NCI-H524 (cell line): ENCODE measurements at places on chromosomes 13 and 19.

DNA sequence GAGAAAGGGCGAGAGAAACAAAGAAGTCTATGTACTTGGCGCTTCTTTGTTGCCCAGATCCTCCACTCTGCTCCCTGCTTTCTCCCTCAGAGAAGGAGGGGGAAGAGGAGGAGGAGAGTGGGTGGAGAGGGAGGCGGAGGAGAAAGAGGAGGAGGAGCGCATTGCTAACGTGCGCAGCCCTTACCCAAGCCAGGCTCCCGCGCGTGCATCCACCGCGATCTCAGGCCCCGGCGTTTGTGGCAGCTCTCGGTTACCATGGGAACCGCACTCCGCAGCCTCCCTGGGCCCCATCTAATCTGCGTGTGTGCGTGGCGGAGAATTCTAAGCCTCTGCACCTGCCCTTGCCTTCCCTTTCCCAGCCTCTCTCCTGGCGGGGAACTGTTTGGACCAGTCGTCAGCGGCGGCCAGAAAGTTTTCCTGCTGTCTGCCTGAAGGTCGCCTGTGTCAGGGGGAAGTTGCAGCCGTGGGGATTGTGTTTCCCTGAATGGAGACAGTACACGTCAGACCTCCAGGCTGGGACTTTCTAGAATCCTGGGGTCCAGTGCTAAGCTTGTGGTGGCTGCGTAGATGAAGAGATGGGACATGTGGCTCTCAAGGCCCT lies at the start of gene ERICH6B:
Gene ERICH6B (minus strand): TSS at position 239 of the 601 bp plus-strand sequence. CDS start 18,734 bp downstream, outside the sequence.
- DNase-seq: peak; percentile 87

DNA sequence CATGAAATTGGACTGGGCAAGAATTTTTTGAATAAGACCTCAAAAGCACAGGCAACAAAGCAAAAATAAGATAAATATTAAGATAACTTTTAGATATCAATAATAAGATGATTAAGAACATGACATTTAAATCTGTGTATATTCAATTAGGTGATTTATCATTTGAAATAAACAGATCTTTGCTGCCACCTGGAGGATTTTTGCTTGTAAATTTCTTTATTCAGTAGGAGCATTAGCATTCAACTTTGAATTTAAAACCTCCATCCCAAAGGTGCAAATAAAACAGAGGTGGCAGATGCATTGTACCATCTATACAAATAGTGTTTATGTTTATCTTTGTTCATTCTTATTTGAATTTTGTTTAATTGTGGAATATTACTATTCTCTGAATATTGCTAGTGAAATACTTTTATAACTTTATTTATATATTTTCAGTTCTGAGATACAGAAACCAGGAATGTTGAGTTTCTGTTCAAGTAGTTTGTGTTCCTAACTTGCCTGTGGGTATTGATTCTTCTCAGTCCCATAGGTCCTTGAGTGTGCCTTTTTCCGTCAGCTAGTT lies 20.9 kb downstream of the COG6 start:
- peak; percentile 60 for DNase-seq

- DNase-seq: no peak
These were observed 166.2 kb downstream of the SLITRK1 start for GRCh38 chr13:83716121-83716520.

- peak; percentile 27 for DNase-seq
These were observed 81.6 kb downstream of the DPF1 start for GRCh38 chr19:38142176-38143035.

DNA sequence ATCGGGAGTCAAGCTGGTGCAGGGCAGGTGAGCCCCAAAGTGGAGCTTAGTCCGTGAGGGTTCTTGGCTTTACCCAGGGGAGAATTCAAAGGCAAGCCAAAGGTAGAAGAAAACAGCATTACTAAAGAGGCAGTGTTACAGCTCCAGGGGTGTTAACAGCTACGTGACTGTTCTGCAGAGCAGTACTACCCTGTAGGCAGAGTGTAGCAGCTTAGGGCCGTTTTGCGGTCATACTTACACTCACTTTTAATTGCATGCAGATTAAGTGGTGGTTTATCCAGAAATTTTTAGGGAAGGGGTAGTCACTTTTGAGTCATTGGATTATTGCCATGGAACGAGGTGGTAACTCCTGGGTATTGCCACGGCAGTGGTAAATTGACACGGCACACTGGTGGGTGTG lies 482.2 kb downstream of the SLITRK5 start:
- DNase-seq: no peak

DNA sequence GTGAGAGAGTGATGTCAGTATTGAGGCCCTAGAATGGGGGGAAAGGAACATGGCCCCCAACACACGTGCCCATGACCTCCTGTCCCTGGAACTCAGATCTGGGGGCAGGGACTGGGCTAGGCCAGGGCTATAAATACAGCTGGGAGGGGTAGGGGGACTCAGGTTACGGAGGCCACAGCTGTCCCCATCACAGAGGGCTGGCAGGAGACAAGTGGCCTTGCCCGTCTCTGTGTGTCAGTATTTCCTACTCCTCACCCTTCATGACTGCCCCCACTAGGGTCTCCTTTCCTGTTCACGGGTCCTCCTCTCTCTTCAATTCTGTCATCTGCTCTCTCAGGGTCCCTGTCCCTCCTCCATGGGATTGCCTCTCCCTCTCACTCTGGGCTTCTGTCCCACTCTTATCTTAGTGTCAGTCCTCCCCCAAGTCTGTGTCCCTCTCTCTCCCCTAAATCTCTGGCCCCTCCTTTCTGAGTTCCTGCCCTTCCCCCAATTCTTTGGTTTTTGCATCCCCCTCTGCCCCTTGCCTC lies 687 bp upstream of the HRC start:
- peak; percentile 72 for DNase-seq

DNA sequence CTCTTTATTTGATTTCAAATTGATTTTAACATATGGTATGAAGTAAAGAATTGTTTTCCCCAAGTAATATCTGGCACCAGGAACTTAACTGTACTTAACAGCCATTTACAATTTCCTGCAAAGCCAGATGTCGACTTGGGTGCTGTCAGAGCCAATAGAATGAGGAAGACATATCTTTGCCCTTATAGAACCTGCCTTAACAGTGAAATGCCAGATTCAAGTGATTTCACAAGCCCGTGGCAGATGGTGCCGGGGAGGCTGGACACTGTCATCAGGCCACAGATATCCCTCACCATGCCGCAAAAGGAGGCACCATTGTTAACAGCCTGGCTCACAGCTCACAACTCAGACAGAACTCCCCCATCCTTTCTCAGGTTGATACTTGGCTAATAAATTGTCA lies 48.7 kb downstream of the ESD start:
- no peak for DNase-seq

- DNase-seq: no peak
These were observed 1132.6 kb upstream of the SLC10A2 start for GRCh38 chr13:104198801-104199200.

GRCh38 chr13:70310396-70311119 lies 202.3 kb upstream of the KLHL1 start:
- peak; percentile 59 for DNase-seq

DNA sequence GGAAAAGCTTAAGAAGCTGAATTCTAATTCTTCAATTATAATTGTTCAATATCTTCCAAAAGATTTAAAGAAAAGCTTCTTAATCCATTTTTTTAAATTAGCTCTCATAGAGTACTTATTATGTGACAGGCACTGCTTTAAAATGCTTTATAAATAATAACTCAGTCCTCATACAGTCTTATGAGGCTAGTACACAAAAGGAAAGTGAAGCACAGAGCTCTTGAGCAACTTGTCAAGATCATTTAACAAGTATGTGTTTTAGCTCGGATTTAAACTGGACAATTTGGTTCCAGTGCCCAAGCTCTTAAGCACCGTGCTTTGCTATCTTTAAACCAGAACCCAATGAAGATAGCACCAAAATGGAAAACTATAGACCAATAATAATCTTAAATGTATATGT lies 106.1 kb downstream of the DHRS12 start:
- no peak for DNase-seq

DNA sequence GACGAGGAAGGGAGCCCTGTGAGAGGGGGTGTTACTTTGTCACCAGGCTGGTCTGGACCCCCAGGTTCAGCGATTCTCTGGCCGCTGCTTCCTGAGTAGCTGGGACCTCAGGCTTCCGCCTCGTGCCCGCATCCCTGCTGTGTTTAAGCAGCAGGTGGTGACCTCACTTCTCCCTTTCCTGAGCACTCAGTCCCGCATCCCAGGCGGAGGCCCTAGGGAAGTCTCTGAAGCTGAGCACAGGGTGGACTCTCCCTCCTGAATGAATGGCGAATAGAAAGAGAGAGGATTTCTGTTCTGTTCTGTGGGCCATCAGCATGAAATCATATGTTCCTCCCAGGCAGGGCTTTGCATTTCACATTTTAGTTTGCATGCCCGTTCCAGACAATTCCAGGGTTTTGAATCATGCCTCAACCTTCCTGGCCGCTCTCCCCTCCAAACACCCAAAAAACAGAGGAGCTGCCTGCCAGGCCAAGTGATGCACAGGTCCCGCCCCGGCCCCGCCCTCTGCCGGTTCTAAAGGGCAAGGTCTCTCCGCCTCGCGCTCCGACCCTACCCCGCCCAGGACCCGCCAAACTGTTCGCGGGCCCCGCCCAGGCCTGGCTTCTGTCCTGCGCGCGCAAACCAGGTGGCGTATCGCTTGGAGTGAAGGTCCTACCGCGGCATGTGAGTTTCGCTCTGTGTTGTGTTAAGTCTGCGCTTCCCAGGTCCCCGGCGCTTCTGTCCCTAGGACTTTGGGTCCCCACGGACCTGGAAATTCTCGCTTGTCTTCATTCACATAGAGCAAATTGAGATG lies 35.1 kb upstream of the ZNF808 start:
- DNase-seq: no peak

DNA sequence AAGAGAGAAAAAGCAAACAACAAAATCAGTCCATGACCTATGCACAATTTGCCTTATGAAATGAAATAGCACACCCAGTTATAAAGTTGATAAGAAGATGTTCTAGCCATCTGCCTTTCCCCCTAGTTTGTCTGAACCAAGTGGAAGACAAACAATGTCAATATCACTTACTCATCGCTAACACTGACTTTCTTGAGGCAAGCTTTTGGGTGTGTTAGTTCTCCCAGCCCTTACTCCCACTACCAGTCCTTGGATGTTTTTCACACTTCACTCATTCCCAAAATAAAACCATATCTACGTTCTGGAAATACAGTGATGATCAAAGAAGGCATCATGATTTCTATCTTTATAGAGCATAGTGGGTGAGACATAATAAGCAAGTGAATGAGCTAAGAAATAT lies 393.8 kb downstream of the PCDH20 start:
- DNase-seq: no peak
